Chondrocyte (in vitro differentiated cells): ENCODE measurements at places on chromosomes 13 and 19.

DNA sequence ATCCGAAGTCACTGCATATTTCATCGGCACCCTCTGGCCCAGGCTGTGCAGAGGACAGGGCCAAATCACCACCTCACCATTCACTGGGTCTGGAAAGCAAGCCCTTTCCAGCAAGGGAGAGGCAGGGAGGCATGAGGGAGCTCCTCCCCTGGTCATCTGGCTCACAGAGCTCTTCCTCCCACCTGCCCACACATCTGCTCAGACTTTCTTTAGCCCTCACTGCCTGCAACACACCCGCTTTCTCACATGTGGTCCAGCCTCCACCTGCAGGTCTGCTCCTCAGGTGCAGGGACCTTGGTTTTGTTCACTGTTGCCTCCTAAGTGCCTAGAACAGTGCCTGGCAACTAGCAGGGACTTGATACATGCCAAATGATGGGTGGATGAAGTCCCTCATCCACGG is 21.0 kb upstream of the SLC35E1 start:
- no peak overlapping the region for H3K4me3 ChIP-seq
- peaks cover 33% of the 10 kb centered on the region for H3K4me1 ChIP-seq
- no peak for DNase-seq

DNA sequence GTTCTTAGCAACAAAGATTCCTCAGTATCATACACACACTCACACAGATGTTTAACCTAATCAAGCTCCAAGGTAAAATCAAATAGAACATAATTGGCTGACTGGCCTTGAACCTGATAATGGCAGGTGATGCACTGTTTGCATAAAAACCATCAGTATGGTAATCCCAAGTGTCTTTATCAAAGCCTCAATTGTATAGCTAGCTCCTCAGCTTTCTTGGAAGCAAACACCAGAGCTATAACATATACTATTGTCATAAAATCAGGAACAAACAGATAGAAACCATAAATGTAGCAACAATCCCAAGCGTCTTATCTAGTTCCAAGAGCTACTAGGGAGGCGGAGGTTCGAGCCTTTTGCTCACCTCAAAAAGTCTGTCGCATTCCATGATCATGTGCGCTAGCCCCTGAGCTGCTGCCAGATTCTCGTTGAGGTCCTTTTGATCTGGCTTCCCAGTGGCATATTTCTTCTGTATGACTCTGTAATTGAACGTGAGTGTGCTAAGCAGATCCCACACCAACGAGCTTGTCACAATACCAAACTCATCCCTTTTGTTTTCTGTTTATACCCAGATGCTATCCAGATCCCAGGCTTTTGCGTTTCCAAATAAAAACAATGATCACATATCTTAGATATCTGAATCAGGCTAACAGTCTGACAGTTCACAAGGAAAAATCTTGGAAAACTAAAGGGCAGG is 95.3 kb downstream of the KL start:
- H3K36me3 ChIP-seq: peaks cover 55% of the 10 kb centered on the region
- H3K4me1 ChIP-seq: peaks cover 64% of the 10 kb centered on the region
- no peak for DNase-seq
- no peaks in the 10 kb centered on the region for H3K27me3 ChIP-seq
- H3K4me3 ChIP-seq: no peak overlapping the region

GRCh38 chr13:71481501-71481900 is 385.5 kb downstream of the DACH1 start:
- no peak overlapping the region for H3K27ac ChIP-seq
- H3K4me3 ChIP-seq: no peak overlapping the region
- H3K27me3 ChIP-seq: no peaks in the 10 kb centered on the region
- no peaks in the 10 kb centered on the region for H3K36me3 ChIP-seq
- H3K4me1 ChIP-seq: no peaks in the 10 kb centered on the region
- DNase-seq: no peak

DNA sequence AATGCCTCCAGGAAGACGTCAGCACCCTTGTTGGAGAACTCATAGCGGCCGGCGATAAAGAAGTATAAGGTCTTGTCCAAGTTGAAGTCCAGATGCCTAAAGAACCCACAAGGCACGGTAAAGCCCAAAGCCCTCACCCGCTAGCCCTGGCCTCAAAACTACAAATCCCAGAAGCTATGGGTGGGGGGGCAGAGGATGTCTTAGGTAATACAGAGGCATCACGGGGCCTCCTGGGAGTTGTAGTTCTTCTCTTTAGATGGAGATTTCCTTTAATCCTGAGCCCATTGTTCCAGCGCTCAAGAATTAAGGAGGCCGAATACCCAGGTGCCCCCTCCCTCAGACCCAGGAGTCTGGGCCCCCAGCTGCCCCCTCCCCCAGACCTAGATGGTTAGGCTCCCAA is 10.8 kb downstream of the GYS1 start:
- H3K4me3 ChIP-seq: no peak overlapping the region
- H3K36me3 ChIP-seq: peaks cover 20% of the 10 kb centered on the region
- H3K27ac ChIP-seq: no peak overlapping the region
- no peaks in the 10 kb centered on the region for H3K27me3 ChIP-seq
- DNase-seq: no peak

GRCh38 chr13:111166882-111167675 is 52.0 kb downstream of the ARHGEF7 start:
- no peaks in the 10 kb centered on the region for H3K27me3 ChIP-seq
- peak overlapping the region; percentile 60 for H3K27ac ChIP-seq
- H3K36me3 ChIP-seq: peaks cover 32% of the 10 kb centered on the region
- H3K4me3 ChIP-seq: no peak overlapping the region

DNA sequence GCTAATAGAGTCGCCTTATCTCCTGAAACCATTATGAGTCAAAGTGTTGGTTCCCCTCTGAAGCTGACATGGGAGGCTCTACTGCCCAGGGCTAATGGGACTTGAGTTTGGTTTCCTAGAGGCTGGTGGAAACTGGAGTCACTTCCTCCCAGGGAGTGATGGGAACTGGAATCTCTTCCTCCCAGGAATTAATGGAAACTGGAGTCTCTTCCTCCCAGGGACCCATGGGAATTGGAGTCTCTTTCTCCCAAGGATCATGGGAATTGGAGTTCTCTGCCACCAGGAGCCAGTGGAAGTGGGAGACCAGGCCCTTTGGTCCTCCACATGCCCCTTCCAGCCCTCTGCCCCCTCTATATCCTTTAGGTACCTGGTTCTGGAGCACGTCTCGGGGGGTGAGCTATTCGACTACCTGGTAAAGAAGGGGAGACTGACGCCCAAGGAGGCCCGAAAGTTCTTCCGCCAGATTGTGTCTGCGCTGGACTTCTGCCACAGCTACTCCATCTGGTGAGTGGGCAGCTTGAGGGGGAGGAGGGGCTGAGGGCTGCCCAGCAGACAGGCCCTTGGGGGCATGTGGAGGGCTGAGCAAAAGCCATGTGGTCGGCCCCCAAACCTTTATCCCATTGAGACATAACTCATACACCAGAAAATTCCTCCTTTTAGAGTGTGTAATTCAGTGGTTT is 5.5 kb downstream of the BRSK1 start:
- H3K4me1 ChIP-seq: peaks cover 12% of the 10 kb centered on the region
- H3K36me3 ChIP-seq: peaks cover 1% of the 10 kb centered on the region
- H3K4me3 ChIP-seq: no peak overlapping the region
- DNase-seq: no peak
- no peak overlapping the region for H3K27ac ChIP-seq

- no peaks in the 10 kb centered on the region for H3K36me3 ChIP-seq
- H3K27ac ChIP-seq: peak overlapping the region; percentile 85
- H3K4me3 ChIP-seq: peak overlapping the region; percentile 60
- peaks cover 31% of the 10 kb centered on the region for H3K4me1 ChIP-seq
- DNase-seq: no peak
Observed at GRCh38 chr19:18045307-18046050, 37.5 kb downstream of the ARRDC2 start.

DNA sequence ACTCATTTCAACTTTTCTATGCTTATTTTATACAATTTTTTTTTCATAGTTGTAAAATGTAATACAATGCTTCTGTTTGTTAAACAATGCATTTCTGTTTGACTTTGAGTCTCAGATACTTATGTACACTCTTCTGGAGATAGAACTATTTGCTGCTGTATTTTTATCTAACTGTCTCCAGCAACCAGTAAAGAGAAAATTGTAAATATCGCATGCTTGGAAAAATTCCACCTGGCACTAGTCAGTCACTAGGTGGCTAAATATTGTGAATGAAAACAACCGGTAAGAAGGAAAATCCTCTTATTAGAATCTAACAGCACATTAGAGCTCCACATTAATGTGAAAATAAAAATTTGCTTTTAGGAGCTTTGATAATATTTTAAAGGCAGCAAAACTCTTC is 876.5 kb downstream of the PCDH9 start:
- H3K36me3 ChIP-seq: no peaks in the 10 kb centered on the region
- DNase-seq: no peak
- no peaks in the 10 kb centered on the region for H3K27me3 ChIP-seq
- peaks cover 51% of the 10 kb centered on the region for H3K4me1 ChIP-seq
- no peak overlapping the region for H3K27ac ChIP-seq

DNA sequence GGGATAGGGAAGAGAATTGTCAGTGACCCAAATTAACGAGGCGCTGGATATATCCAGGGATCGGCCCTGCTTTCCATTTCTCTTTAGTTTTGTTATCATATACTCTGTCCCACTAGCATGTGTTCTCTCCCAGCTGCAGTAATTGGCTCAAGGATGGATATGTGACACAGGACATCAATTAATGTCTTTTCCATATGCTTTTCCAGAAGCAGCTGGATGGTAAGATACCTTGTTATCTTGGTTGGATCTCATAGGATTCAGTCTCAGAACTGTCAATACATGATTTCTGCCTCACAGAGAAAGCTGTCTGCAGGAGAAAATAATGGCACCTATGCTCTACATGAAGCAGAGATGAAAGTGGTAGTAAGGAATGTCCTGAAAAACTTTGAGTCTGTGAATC is 157.1 kb upstream of the SPRY2 start:
- no peak overlapping the region for H3K4me3 ChIP-seq
- H3K36me3 ChIP-seq: no peaks in the 10 kb centered on the region
- no peaks in the 10 kb centered on the region for H3K27me3 ChIP-seq
- no peak for DNase-seq

- no peak overlapping the region for H3K27ac ChIP-seq
- H3K4me1 ChIP-seq: peaks cover 11% of the 10 kb centered on the region
- H3K4me3 ChIP-seq: no peak overlapping the region
- no peaks in the 10 kb centered on the region for H3K27me3 ChIP-seq
- DNase-seq: no peak
- no peaks in the 10 kb centered on the region for H3K36me3 ChIP-seq
Observed at GRCh38 chr19:9883231-9883758, 48.2 kb downstream of the PIN1 start.

DNA sequence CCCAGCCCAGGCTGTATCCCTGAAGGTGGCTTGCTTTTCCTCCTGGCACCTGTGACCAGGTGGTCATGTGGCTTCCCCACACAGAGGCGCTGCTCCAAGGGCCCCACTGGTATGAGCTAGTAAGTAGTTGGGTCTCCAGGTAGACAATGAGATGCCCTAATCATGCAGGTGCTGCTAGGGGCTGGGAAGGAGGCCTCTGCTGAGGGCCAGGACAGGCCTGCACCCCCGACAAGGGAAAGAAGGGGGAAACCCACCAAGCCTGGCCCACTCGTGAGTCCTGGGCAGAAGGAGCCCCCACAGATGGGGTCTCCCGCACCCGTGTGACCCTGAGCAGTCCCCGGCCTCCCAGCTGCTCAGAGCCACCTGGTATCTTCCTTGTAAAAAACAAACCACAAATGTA is 13.2 kb downstream of the PEX11G start:
- no peak overlapping the region for H3K4me3 ChIP-seq
- H3K27ac ChIP-seq: no peak overlapping the region
- DNase-seq: no peak
- no peaks in the 10 kb centered on the region for H3K36me3 ChIP-seq

DNA sequence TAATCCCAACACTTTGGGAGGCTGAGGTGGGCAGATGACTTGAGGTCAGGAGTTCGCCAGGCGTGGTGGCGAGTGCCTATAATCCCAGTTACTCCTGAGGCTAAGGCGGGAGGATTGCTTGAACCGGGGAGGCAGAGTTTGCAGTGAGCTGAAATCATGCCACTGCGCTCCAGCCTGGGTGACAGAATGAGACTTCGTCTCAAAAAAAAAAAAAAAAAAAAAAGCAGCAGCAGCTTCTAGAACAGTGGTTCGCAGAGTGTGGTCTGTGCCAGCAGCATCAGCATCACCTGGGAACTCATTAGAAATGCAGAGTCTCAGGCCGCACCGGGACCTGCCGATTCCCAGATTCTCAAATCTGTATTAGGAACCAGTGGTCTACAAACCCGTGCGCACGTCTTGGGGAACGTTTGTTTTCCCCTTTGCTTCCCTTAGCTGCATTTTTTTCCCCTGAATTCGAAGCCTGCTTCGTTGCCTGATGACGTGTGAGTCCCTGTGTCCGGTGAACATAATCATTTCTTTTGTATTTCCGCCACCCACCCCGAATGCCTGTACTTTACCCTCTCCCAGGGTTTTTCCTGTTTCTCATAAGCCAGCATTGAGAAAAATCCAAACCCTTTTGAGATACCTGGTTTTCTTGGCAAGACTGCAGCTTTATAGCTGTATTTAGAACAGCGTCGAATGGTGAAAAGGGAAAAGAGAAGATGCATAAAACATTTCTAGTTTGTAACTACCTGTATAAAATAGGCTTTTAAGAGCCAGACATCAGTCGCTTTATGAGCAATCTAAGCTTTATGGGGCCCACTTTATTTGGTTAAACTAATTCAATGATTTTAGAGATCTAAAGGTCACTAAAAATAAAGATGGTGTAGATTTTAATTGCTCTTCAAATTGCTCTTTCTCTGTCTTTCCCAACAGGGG is 49.8 kb downstream of the BICRA start:
- no peaks in the 10 kb centered on the region for H3K27me3 ChIP-seq
- no peak overlapping the region for H3K4me3 ChIP-seq
- peaks cover 2% of the 10 kb centered on the region for H3K36me3 ChIP-seq
- no peak for DNase-seq
- peaks cover 28% of the 10 kb centered on the region for H3K4me1 ChIP-seq

GRCh38 chr19:51090471-51090870 is 7.8 kb upstream of the KLK14 start:
- no peaks in the 10 kb centered on the region for H3K27me3 ChIP-seq
- H3K4me3 ChIP-seq: no peak overlapping the region
- no peak overlapping the region for H3K27ac ChIP-seq
- H3K4me1 ChIP-seq: peaks cover 2% of the 10 kb centered on the region
- H3K36me3 ChIP-seq: peaks cover 2% of the 10 kb centered on the region
